ENCODE measurements at places on chromosomes 7 and 10.

GRCh38 chr10:52313933-52314821 is at the start of gene DKK1:
Gene DKK1 (plus strand): TSS chr10:52314281. CDS start chr10:52314435, 154 bp downstream.
- DNase-seq: peak; percentile 11

DNA sequence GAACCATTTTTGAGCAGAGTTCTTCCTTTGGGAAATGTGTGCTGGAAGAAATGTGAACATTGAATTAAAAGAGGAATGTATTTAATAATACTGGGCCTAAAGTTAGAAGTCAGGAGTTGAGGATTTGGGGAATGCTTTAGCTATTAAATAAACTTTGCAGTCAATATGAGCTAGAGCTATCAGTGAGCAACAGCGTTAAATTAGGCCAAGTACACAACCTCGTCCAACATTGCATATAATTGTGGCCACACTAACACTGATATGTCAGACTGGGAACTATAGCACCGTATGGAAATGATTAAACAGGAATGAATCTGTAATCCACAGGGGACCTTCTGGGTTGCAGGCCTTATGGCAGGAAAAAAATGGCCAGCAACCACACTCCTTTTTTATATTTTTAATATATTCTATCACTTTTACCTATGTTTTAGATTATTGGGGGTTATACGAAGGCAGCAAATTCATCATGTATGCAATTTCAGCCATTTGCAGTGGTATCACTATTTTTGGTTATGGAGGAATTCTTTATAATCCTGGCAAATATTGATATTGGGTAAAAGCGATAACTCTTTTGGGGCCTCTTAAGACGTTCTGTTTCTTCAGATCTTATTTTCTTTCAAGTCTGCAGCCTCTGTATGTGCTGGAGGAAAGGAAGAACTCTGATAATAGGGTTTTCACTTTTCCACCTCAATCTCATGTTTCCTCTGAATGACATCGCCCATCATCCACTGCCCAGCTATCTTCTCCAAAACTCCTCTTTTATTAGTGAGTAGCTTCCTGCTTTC is 236.3 kb upstream of the PLXDC2 start:
- no peak for DNase-seq

DNA sequence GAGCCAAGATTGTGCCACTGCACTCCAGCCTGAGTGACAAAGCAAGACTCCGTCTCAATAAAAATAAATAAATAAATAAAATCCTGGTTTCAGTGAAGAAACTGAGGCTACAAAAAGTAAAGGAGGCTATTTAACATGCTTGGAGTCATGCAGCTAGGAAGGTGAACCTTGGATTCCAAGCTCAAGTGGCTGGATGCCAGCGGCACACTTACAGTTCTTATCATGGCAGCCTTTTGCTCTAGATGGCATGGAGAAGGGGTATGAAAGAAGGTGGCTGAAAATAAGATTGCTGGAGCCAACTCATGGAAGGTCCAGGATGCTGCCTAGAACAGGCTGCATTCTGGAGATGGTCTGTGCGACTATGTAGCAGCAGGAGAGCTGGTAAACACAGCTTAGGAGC is 170.0 kb downstream of the SLC25A13 start:
- DNase-seq: no peak

- DNase-seq: no peak
Observed at GRCh38 chr7:111184987-111185386, 94.1 kb downstream of the LRRN3 start.

DNA sequence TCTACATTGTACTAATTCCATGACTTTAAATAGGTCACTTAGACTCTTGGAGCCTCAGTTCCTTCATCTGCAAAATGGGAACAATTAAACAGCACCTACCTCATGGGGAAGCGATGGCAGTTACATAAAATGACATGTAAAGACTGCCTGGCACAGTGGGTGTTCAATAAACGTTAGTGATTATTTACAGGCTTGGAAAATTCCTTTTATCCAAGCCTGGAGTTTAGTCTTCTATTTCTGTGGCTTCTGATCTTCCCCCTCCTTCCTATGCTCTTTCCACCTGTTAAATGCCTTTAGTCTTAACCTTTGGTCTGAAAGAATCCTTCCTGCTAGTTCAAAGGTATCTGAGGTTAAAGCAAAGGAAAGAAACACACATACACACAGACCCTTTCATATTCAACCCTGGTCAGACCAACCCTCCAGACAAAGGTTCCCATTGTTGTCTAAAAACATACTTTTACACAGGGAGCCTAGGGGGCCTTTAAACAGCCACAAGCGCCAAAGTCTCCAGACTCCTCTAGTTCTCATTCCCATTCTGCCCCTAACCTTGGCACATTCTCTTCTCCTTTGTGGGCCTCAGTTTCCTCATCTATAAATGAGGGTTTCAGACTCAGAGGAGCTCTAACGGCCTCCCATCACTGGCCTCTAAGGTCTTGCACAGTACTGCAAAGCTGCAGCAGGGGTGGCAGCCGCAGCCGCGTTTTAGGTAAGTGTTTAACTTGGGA is 21.4 kb downstream of the SORBS1 start:
- no peak for DNase-seq

GRCh38 chr10:71757399-71757922 is 15.9 kb downstream of the VSIR start:
- DNase-seq: no peak

- peak; percentile 68 for DNase-seq
Observed at GRCh38 chr10:100827819-100828737, 82.7 kb downstream of the PAX2 start.

DNA sequence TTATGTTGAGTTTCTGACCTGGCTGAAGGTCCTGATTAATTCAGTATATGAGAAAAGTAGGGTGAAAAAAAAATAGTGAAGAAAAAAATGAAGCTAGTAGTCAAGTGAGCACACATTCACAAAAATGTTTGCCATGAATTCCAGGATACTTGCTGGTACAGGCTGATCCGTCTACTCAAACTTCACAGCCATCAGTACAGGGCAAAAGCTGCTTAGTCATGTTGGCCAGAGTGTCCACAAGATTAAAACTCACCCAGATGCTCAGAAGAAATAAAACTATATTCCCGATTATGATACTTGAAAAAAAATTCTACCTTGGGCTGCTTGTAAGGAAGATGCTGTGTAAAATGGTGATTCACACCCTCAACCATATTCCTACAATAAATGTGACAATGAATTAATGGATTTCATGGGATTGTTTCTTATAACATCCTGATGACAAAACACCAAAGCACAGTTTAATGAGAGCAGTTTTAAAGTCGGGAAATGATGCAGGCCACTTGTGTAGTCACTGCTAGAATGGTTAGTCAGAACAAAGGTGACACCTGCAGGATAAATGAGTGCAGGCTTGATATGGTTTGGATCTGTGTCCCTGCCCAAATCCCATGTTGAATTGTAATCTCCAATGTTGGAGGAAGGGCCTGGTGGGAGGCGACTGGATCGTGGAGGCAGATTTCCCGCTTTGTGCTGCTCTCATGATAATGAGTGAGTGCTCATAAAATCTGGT is 49.2 kb upstream of the ANKRD1 start:
- DNase-seq: no peak
